ENCODE measurements at places on chromosomes 16 and 17.
A peak's percentile ranks its signal among the peaks of the same experiment; 100 is the strongest.

DNA sequence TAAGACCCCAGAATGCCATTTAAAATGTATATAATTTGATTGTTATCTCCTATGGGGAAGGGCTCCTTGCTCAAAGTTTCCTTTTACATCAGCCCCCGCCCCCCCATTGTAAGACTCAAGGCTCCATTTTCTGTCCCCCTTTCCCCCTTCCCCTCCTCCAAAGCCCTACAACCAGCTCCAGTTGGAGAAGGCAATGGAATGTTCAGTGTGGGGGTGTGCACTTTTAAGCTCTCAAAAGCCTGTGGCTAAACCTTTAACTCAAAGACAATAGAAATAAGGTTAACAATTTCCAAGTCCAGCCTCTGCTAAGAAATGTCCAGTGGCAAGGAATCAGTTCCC, 114.7 kb downstream of the NOG start:
- DNase-seq = no peak

- DNase-seq = peak; percentile 53
Measured at GRCh38 chr17:28744104-28744971, 527 bp downstream of the TRAF4 start.

DNA sequence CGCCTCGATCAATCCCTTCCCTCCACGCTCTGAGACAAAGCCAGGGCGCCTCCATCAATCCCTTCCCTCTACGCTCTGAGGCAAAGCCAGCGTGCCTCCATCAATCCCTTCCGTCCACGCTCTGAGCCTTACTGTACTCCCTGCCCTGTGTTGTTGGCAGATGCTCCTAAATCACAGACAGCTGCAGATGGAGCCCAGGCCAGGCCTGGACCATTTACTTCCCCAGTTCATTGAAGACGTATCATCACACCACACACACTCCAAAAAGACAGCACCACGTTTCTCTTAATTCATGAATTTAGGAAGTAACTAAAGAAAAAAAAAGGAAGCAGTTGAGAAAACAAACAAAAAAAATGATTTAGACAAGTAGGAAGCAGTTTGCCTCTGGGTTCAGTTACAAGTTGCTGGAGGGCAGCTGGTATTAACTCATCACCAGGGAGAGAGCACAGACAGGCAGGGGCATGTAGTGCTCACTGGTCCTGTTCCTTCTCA, 7.4 kb upstream of the CD300LD start:
- no peak for DNase-seq

DNA sequence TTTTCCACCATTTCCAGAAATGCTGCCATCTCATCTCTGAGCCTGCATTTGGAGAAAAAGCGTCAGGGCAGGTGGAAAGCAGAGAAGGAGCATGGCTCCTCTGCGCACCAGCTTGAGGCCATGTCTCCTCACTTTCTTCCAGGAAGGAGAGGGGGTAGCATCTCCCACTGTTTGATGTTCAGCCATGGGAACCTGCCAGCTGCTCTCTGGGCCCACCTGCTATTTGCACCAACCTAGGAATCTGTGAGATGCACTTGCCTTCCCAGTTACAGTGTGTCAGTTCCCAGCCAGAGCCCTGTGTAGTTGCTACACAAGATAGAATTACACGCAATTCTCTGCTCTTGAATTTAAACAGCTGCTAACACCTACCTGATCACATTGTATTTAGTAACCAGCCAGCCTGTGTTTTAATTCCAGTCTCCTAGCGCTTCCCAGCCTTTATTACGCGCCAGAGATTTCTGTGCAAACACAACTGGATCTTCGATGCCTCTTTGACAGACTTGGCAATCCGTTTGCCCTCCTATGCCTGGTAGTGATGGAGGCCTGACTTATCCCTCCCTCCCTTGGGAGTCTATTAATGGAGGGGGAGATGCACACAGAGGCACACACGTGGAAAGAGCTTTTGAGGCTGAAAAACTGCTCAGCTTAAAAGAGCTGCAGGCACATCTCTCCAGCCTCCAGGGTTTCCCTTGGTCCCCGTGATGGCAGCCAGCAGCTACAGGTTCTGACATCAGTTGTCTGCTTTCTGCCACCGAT, 98.1 kb upstream of the SEC14L1 start:
- no peak for DNase-seq

DNA sequence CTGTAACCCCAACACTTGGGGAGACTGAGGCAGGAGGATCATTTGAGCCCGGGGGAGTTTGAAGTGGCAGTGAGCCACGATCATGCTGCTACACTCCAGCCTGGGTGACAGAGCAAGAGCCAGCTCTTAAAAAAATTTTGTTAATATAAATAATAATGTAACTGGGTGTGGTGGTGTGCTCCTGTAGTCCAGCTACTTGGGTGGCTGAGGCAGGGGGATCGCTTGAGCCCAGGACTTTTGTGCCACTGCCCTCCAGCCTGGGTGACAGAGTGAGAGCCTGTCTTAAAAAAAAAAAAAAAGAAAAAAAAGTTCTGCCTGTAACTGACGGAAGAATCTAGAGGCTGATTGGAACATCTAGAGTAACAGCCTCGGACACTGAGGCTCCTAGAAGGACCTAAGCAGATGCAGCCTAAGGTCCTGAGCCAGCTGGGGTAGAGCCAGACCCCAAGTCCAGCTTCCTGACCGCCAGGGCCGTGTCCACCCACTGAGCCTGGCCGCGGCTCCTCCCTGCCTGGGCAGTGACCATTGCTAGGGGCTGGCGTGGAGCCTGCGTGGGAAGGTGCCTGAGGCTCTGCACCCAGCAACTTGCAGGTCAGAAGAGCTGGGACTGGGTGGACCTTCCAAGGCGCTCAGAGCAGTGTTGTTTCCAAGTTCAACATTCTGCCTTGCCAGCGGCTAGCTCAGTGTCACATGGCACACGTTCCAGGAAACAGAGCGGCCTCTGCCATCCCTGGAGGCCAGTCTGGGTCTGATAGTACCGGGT, 209.4 kb upstream of the CIBAR2 start:
- DNase-seq = peak; percentile 96

DNA sequence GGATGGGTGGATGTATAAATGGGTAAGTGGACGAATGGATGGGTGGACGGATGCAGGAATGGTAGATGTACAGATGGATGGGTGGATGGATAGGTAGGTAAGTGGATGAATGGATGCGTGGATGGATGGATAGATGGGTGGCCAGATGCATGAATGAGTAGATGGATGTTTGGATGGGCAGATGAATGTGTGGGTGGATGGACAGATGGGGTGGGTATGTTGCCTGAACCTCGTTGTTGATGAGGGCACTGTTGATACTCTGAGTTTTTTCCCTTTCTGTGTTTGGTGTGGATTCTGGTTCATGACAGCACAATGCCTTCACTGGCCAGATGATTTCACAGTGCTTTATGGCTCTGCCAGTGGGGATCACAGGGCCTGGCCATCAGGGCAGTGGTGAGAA, 208.3 kb downstream of the NPIPB11 start:
- DNase-seq = no peak

DNA sequence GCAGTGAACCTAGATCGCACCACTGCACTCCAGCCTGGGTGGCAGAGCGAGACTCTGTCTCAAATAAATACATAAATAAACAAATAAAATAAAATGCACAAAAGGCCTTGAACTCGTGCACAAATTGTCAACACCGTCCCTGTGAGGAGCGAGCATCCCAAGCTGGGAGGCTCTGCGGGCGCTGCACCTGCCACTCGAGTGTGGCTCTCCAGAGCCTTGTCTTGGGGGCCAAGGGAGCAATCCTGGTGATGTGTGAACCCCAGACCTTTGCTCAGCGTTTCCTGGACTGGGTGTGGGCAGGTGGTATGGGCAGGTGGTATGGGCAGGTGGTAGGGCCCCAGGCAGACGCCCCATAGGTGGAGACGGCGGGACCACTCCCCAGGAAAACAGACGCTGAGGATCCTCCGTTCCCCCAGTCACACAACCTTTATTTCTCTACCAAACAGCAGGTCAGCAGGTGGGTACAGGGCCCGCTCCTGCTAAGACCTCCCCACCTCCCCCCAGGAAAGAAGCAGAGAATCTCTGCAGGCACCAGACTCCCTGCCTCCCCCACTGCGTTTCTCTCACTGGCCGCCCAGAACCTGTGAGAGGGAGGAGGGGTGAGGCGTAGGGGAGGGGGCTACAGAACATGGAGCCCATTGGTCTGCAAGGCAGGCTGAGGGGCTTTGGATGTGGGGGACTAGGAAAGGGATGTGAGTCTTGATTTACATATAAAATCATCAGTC, 7.4 kb upstream of the P2RX1 start:
- no peak for DNase-seq

DNA sequence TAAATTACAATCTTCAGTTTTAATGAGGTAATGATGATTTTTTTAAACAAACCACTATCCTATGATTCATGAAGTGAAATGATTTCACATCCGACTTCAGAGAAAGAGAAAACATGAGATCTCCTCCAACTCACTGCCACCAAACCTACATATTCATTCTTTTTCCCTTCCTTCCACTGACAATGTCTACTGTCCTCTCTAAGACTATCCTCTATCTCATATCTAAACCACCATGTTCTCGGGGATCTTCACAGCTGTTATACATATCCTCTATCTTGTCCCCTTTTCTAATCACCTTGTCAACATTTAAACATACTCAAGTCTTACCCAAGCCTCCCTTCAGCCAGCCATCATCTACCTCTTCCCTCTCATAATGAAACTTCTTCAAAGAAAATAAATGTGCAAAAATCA, 53.5 kb downstream of the SMURF2 start:
- DNase-seq = peak; percentile 36

Measured in fibroblast of pulmonary artery (primary cell).